ENCODE measurements at places on chromosomes 6 and 20.

GRCh38 chr20:58352468-58352867 is 36.6 kb upstream of the VAPB start:
- DNase-seq = no peak

DNA sequence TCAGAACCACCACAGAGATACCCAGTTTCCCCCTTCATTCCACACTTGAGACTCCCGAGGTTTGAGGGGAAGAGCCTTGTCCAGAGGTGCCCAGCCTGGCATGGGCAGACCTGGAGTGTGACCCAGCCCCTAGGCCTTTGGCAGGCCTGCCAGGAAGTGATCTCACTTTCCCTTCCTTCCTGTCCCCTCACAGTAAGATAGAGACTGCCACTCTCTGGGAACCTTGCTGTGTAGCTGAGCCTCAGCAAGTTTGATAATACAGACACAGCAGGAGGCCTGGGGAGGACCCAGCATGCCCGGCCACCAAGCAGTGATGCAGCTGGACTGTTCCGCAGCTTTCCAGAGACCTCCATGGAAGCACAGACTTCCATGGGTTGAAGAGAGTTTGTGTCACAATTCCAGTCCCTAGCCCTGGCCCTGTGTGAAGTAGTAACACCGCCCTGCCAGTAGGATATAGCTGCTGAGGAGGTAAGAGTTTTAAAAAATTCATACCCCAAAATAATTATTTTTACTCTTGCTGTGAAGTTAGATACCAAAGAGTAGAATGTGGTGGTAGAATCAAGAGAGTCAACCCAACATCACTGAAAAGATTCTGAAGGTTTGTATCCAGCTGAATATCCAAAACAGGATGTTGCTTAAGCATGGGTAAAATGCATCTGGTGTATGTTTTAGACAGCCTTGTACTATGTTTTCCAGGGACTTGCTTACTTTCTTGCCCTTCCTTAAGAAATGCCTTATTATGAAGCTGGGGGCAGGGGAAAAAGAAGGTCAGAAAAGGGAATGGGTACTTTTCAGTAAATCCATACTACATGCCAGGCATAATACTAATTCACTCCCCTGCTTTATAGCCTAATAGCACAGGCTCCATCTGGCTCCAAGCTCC is 16.3 kb downstream of the PKIG start:
- DNase-seq = no peak

- DNase-seq = peak; percentile 62
Measured at GRCh38 chr6:167946007-167946406, 51.5 kb upstream of the KIF25 start.

DNA sequence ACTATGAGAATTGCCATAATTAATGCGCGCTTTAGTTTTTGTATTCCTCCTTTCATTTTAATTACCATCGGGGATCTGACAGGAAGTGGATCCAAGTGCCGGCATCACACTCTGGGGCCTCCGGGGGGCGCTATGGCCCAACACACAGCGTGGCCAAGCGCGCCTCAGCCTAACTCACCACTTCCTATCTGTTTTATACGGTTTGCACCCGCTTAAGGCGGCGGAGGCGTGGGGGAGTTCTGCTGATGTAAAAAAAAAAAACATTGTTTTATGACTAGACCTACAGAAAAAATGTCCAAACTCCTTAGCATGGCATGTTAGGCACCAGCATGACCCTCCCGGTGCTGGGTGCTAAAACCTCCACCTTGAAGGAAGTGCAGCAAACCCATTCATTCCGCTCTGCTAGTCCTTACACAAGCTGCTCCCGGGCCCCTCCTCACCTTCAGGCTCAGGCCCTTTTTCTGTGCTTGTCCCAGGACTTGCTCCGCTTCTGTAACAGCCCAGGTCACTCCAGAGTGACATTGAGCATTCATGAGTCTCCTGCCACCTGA is 4.5 kb upstream of the EBF4 start:
- DNase-seq = peak; percentile 10

- DNase-seq = no peak
Measured at GRCh38 chr6:37038292-37039198, 33.1 kb downstream of the FGD2 start.

GRCh38 chr6:83958241-83958685 is 75.3 kb upstream of the MRAP2 start:
- no peak for DNase-seq

- DNase-seq = peak; percentile 78
Measured at GRCh38 chr20:54172856-54173652, 732 bp downstream of the CYP24A1 start.

DNA sequence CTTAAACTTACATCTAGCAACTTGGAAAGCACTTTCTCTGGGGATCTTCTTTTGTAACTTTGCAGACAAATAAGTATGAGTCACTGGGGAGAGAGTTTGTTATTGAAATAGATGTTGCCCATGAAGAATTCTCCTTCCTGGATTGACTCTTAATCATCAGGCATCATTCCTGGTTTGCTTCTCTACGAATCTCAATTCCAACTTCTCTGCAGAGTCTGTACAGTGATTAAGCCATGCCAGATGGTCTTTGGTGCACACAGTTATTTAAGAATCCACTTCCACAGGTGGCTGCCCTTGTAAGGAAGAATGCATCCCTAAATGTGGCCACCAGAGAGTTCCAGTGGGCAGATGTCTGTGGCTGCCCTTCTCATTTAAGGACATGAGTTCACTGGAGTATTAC is 25.7 kb downstream of the MYCT1 start:
- DNase-seq = no peak

GRCh38 chr6:139943391-139943790 is 568.9 kb upstream of the CITED2 start:
- DNase-seq = peak; percentile 77

DNA sequence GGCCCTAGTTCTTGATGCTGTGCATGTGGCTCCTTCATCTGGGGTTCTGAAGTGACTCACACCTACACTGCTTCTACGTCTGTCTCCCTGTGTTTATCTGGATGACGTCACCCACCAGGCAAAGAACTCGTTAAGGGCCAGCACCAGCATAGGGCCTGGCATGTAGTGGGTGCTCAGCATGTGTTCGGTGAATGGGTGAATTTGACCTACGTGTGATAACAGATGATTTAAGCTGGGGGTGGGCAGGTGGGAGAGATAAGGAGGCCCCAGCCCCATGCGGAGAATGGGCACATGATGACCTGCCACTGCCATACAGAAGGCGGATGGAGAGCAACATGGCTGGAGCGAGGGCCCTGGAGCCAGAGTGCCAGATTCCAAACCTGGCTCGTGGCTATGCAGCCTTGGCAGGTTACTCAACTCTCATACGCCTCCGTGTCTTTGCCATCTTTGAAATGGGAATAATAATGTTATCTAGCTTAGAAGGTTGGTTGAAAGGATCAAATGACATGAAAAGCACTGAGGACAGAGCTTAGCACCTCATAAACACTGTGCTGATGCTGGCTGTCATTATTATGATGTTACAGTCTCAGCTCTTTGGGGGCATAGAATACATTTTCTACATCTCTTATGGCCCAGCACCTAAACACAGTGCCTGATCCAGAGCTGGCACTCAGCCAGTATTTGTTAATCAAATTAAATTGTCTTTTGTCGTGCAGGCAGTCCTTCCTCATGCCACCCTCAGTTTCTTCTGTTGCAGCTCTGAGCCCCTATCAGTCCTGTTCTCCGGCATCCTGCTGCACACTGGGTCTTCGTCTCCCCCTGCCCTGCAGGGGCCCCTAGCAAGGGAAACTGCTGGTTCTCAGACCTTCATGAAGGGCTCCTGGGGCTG is 39.6 kb downstream of the VEGFA start:
- DNase-seq = peak; percentile 67

- no peak for DNase-seq
Measured at GRCh38 chr6:11356404-11357155, 124.1 kb upstream of the NEDD9 start.

DNA sequence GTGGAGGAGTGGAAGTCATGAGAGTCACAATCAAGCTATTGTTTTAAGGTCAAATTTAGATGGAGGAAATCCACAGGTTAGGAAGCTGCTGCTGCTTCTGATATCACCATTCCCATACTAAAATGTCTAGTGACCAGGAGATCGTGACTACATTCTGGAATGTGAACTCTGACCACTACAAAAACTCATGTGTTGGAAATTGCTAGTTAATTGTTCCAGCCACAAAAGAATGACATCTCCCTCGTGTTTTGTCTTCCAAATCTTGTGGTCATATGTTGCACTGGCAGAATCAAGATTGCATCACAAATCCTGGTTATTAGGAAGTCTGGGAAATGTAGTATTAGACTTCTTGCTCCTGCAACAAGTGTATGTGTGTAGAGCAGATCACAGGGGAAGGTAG is 441.9 kb downstream of the CD109 start:
- DNase-seq = peak; percentile 12

DNA sequence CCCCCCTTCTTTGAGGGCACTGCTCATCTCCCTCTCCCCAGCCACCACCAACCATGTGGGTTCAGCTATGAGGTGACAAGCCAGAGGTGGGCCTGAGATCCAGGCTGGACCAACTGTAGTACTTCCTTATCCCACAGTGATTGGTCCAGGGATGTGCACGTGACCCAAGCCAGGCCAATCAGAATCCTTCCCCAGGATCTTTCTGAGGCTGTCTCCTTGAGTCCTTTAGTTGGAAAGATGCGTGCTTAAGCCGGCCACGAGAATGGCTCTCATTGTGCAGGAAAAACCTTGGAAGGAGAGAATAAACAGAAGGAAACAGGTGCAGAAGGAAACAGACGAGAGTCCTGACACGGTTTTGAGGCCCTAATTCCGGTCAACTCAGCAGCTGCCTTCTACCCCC is 39.2 kb downstream of the ZC3H12D start:
- no peak for DNase-seq

GRCh38 chr20:1417273-1417672 is 24.4 kb upstream of the FKBP1A start:
- no peak for DNase-seq

DNA sequence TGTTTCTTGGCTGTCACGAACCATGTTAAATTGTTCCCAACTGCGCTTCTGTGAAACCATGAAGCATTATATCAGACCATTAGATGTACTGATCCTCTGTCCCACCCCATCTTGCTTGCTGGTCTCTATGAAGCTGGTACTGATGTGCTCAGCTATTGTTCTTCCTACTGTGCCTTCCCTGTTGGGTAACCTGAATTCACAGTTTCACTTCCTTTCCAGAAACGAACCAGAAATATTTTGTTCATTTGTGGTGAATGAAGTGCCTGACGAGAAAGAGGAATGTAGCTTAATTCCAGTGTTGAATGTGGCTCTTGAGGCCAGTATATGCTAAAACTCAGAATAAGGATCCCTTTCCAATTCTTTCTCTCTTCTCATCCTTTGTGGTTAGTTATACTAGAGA is 58.1 kb upstream of the SNAP91 start:
- no peak for DNase-seq

GRCh38 chr6:96450082-96450769 is 71.4 kb upstream of the UFL1 start:
- no peak for DNase-seq

DNA sequence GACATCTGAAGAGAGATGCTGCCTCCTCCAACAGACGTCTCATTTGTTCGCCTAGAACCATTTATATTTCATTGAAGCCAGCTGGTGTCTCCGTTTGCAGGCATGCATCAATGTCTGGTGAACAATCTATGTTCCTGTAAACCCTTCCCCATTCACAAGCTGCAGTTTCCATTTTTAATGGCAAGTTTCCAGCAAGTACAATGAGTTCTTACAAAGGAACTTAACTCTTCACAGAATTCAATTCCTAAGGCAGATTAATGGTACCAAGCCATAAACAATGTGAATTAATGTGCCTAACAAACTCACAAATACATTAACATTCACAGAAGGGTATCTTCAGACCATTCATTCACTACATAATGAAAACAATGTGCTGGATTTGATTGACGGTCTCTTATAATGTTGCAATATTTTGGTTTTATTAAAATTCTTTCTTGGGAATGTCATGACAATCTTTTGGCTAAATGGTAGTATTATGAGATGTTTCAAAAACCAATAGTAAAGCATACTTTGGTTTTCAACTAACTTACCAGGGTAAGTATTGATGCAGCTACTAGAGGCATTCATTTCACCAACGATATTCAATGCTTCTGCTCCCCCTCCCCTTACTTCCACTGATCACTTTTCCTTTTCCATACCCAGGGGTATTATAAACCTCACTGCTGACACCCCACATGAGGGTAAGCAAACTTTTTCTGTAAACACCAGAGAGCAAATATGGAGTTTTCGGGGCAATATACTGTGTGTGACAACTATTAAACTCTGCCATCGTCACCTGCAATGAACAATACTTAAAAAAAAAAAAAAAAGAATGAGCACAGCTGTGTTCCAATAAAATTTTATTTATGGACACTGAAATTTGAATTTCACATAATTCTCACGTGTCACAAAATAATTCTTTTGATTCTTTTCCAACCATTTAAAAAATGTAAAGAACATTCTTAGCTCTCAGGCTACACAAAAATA is 4.2 kb downstream of the AKIRIN2 start:
- no peak for DNase-seq

- no peak for DNase-seq
Measured at GRCh38 chr6:39792540-39793450, 619 bp downstream of the DAAM2 start.

DNA sequence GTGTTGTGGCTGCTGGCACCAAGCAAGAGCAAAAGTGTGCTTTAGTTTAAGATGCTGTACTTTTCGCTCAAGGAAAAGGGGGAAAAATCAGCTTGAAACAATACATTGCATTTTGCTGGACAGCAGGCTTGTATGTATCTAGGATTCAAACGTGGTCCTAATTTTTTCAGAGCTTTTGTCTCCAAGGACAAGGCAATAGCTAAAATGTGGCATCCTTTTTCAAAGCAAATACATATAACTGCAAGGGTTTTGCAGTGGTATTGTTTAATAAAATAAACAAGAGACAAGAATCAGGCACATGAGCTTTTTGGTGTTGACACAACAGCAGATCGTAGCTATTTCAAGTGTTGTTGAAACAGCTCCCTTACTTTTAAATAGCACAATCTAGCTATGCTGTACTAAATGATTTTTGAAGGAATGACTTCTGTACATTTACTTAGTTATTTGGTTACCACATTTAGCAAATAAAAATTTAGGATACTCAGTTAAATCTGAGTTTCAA is 137.0 kb upstream of the HEY2 start:
- DNase-seq = no peak

GRCh38 chr20:10741060-10741459 is 67.3 kb upstream of the JAG1 start:
- DNase-seq = no peak

DNA sequence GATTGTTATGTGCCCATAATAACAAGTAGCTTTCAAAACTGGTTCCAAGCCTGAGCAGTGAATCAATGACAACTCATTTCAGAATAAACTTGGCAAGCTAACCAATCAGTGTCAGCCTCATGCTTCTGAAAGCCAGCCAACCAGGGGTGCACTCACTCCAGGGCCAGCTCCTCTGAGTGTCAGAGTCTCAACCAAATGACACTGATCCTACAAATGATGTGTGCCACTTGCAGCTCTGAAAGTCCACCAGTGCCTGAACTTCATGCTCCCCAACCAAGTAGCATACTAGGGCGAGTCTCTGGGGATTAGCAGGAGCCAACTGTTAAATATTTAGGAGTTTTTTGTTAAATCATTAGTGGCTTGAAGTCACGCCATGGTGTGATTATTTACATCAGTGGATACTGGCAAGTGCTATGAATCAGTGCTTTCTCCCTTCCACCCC is 4.5 kb downstream of the IYD start:
- DNase-seq = no peak

Measured in Caki2 (cell line).